Epithelial cell of esophagus (primary cell): ENCODE measurements at places on chromosomes 2 and 18.
A peak's percentile ranks its signal among the peaks of the same experiment; 100 is the strongest.

GRCh38 chr2:180334514-180334913 lies 327.4 kb upstream of the CWC22 start:
- no peak for DNase-seq

DNA sequence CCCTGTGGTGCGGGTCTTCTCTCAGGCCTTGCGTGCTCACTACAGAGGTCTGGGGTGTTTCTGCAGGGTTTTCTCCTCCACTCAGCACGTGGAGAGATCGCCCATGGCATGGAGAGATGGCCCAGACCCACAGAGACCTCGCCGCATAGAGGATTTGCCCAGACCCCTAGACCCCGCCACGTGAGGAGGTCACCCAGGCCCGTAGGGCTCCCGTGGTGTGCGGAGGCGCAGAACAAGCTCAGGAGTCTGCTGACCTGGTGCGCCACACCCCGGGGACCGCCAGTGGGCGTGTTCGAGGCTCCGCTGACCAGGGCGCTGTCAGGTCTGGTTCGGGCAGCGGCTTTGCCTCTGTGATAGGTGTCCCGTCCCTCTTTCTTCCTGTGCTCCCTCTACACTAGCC lies 64.5 kb downstream of the ADI1 start:
- DNase-seq: no peak

DNA sequence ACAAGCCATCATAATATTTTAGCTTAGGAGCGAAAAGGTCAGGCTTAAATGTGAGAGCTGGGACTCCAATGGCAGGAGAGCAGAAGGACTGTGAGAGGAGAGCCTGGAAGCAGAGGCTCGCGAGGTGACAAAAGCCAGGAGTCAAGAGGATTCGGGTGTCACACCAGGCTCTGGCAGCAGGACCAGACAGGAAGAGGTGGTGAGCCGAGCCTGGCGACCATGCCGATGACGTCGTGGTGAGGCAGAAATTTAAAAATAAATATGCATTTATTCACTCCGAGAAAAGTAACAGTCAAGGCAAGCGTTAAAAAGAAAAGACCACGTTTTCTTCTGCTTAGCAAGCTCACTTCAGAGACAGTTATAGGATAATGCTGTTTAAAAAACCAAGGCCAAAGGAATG lies 31.3 kb upstream of the ZNF236 start:
- no peak for DNase-seq

DNA sequence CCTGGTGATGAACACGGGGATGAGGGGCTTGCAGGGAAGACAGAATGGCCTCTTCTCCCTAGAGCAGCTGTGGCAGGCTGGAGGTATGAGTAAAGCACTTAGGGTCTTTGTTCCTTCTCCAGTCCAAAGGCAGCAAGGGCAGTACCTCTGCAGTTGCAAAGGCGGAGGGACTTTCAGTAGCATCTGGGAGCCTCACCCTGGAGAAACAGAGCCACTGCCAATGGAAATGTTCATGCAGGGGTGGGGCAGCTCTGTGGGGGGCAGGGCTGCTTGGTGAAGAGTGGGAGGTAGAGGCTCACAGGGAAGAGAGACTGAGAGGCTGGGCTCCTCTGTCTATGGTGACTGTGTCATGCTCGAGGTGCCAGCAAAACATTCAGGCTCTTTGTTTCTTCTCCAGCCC lies 344.1 kb upstream of the CHAC2 start:
- DNase-seq: no peak

DNA sequence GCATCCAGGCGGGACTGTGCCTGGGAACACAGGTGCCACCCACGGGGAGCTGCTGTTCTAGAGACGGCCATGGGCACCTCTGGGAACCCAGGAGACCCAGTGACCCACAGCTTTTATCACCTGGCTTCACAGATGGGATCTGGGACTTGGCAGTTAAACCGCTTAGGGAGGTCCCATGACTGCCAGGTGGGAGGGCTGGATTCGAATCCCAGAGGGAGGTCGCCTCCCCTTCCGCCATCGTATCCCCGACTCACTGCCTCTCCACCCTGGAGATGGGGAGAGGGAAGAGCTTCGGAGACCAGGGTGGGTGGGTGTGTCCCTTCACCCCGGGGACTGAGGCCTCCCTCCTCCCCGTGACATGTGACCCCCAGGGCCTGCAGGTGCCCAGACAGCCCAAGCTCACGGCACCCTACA lies 169.4 kb downstream of the RTP5 start:
- no peak for DNase-seq

DNA sequence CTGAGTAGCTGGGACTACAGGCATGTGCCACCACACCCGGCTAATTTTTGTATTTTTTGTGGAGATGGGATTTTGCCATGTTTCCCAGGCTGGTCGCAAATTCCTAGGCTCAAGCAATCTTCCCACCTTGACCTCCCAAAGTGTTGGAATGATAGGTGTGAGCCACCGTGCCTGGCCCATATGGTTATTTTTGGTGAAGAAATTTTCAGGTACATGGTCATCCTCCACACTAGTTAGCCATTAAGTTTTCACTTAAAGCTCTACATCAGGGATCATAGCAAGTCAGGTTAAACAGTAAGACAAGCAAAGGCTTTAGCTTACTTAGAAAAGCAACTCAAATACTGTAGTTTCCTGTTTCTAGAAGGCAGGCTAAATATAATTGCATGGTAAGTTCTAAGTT lies 104.3 kb upstream of the GRB14 start:
- no peak for DNase-seq

- DNase-seq: no peak
These were observed 67.1 kb downstream of the NXPH2 start for GRCh38 chr2:138713069-138713496.

DNA sequence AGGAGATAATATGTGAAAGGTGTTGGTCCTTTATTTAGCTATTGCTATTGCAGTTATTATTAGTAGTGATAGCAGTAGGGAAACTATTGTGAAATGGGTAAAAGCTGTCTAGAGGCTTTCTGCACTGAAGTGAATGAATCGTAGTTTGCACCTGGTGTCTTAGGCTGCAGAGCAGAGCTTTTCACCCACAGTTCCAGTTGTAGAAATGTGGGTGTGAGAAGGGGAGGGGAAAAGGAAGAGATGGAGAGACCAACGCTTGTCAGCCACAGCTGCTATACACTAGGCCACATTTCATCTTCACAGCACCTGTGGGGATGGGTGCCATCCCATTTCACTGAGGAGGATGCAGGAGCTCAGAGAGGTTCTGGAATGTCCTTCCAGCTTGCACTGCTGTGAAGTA lies 50.0 kb downstream of the TRPM8 start:
- no peak for DNase-seq

DNA sequence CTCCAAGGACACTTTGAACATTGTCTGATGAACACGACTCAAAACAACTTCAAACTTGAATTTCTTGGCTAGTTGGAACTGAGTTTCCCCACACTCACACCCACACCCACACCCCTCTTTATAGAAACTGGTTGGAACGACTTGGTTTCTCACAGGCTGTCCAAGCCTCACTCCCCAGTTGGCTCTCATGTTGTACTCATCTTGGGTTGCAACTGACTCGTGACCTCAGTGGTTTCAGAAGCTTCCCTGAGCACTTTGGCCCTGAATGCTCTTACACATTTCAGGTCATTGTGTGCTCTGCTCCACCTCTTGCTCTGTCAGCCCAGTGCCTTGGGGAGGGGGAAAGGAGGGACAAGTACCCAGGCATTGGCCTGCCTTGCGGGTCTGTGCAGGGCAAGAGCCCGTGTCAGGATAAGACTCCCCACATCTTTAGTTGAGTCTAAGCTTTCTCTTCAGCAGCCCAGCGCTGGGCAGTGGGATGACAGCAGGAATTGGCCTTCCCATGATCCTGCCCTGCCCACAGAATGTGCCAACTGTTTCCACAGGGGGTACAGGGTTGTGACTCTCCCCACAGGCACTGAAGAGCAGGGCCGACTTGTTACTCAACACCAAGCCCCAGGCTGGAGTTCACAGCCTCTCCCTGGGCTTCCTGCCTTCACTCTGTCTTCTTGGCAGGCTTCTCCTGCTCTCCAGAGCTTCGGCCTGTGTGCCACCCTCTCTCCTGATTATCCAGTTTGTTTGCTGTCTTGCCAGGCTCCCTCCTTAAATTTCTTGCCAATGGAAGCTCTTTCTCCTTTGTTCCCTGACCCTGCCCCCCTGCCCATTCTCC lies 104.6 kb downstream of the RTN4 start:
- peak; percentile 80 for DNase-seq

GRCh38 chr18:2905854-2906703 lies 59.3 kb downstream of the EMILIN2 start:
- no peak for DNase-seq

DNA sequence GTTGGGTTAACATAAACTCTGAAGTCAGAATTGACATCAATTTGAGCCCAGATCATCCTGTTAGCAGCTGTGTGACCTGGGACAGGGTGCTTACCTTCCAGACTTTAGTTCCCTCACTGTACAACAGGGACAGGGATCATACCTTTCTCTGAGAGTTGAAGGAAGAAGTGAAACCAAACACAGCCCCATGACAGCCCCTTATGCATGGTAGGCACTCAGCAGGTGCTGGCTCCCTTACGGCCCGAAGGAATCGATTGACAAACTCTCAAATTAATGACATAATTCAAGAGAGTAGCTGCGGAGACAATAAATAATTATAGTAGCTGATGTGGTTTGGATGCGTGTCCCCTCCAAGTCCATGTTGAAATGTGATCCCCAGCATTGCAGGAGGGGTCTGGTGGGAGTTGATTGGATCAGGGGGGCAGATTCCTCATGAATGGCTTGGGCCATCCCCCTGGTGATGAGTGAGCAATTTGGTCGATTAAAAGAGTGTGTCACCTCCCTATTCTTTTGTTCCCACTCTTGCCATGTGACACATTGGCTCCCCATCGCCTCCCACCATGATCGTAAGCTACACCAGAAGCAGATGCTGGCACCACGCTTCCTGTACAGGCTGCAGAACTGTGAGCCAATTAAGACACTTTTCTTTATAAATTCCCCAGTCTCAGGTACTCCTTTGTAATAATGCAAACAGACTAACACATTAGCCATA lies 72.4 kb downstream of the ODC1 start:
- no peak for DNase-seq

GRCh38 chr2:128377071-128377910 lies 58.6 kb upstream of the HS6ST1 start:
- DNase-seq: no peak

DNA sequence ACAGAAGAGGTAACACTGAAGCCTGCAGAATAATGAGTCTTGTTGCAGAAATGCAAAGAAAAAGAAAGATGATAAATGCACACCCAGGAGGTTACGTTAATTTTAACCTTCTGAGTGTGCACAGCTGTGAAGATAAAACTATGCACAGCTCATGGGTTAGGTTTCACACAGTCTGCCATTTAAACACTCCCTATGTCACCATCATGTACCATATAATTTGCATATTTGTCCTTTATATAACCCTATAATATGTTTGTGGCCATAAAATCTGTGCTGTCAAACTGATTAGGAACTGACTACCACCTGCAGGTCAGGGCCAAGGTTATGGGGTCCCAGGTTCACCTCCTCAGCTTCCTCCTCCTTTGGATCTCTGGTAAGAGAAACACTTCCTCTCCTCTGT lies 205.5 kb downstream of the RPIA start:
- DNase-seq: no peak

- DNase-seq: peak; percentile 39
These were observed 327.6 kb downstream of the RDH14 start for GRCh38 chr2:18232731-18233438.

GRCh38 chr2:191352536-191352935 lies 107.3 kb downstream of the MYO1B start:
- DNase-seq: peak; percentile 52
